ENCODE measurements at places on chromosomes 3 and 15.

DNA sequence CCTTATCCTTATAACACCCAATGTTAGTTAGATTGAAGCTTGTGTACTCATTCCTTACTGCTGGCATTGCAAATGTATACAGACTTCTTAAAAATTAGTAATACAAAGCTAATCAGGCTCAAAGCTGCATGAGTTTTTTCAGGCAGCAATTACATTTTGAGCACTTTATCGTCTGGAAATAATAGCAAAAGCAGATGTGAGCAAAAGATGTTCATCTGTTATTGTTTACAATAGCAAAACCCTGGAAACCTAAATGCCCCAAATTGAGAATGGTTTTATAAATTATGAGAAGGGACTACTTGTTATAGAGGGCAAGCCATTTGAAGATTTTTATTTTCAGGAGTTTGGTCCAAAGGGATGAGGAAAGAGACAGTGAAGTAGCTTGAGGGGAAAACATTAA lies 126.4 kb downstream of the GADL1 start:
- no peak for DNase-seq

- peak; percentile 39 for DNase-seq
These were observed 49.1 kb downstream of the CA12 start for GRCh38 chr15:63332367-63333124.

DNA sequence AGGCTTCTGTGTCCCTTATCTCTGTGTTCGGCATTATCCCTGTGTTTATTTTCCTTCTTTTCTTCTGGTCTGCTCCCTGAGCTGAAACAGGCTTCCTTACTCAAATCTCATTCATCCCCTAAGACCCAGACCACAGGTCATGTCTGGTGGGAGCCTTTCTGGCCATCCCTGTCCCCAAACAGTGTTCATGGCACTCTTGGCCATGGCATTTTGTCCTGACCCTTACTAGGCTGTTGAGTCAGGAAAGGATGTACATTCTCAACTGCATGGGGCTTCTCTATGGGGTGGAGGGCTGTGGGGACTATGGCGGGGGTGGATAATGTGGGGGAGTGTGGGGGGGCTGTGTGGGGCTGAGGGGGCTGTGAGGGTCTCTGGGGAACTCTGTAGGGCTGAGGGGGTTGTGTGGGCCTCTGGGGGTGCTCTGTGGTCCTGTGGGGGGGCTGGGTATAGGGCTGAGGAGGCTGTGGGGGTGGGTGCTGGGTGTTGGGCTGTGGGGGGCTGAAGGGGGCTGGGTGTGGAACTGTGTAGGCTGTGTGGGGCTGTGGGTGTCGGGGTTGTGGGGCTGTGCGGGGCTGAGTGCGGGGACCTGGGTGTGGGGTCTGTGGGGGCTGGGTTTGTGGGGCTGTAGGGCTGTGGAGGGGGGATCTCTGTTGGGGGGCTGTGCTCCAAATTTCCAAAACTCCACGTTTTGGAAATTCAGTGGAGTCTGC lies 64.3 kb downstream of the KLF13 start:
- no peak for DNase-seq

GRCh38 chr3:72488738-72489035 lies 359.6 kb downstream of the SHQ1 start:
- DNase-seq, result no peak

DNA sequence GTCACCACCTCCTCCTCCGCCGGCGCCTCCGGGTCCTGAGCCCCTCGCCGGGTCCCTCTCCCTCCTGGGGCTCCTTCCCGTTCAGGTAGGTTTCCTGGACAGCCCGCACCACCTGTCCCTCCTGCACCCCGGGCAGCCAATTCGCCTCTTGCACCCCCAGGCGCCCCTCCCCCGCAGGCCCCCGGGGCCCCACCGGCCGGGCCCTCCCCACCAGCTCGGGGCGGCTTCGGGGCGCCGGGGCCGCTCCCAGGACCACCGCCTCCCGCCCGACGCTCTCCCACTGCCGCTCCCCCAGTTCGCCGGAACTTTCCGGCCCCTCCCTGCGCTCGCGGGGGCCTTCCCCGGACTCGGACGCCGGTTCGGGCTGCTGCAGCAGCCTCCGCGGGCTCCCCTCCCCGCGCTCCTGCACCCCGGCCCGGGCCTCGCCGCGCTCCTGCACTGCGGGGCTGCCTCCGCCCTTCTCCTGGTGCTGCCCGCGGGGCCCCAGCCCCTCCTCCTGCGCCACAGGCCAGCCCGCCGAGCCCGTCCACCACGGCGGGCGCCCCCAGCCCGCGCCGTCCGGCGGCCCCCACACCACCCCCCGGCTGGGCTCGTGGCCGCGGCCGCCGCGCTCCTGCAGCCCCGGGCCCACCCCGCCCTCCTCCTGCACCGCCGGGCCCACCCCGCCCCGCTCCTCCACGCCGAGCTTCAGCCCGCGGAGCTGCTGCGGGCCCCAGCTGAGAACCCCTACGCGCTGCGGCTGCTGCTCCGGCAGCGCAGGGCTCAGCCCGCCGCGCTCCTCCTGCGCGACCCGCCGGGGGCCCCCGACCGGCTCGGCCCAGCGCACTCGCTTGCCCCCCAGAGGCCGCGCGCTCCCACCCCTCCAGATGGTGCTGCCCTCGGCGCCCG lies 587 bp upstream of the TNK2 start:
- DNase-seq, result peak; percentile 65

GRCh38 chr15:87326269-87326668 lies 930.3 kb downstream of the NTRK3 start:
- DNase-seq, result no peak

- no peak for DNase-seq
These were observed 63.1 kb downstream of the MAP6D1 start for GRCh38 chr3:183762304-183762703.

GRCh38 chr15:75570126-75570845 lies 8.8 kb downstream of the PTPN9 start:
- DNase-seq, result no peak

- DNase-seq, result no peak
These were observed 151.4 kb downstream of the ATP10A start for GRCh38 chr15:25711691-25712090.

DNA sequence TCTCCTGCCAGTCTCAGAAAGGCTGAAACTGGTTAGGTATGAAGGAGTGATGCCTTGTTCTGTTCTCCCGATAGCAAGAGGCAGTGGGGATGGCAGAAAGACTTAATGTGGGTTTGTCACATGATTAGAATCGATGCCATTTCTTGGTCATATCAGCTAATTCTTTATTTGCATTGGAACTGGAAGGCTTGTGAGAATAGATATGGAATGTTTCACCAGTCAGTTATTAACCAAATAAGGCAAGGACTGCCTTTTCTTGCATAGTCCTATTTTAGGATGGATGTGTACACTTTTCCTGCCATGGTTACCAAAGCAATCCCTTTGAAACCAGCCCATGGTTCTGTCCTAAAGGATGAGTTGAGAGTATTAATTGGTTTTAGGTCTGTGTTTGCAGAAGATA lies 33.7 kb downstream of the FILIP1L start:
- no peak for DNase-seq

DNA sequence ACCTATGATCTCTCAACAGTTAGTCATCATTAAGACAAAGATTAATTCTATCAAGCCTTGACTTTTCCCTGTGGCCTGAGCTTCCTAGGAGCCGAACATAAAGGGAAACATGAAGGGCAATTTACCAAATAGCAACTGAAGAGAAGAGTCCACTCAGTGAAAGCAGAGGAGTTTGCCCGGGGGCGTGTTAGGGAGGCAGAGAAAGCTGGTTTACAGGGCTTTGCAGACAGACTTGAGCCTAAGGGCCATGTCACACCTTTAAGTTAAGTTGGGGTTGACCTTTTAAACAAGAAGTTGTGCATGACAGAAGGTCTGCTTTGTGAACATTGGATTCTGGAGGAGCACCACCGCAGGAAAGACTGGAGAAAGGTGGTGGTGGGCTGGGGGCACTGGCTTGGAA lies 701.8 kb upstream of the CFAP20DC start:
- DNase-seq, result no peak

- peak; percentile 31 for DNase-seq
These were observed 70.5 kb downstream of the LRTM1 start for GRCh38 chr3:54857343-54857742.

DNA sequence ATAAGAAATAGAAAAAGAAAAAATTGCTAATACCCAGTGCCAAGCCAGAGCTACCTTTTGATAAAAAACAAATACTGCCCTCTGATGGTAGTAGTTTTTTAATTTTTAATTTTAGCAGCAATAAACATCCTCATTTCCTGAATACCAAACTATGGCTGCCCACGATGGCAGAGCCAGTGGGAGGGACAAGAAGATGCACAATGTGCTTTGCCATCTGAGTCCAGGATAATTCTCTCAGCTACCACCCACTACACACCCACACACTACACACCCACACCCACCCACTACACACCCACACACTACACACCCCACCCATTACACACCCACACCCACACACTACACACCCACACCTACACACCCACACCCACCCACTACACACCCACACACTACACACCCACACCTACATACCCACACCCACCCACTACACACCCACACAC lies 17.8 kb downstream of the CEP19 start:
- DNase-seq, result peak; percentile 38

DNA sequence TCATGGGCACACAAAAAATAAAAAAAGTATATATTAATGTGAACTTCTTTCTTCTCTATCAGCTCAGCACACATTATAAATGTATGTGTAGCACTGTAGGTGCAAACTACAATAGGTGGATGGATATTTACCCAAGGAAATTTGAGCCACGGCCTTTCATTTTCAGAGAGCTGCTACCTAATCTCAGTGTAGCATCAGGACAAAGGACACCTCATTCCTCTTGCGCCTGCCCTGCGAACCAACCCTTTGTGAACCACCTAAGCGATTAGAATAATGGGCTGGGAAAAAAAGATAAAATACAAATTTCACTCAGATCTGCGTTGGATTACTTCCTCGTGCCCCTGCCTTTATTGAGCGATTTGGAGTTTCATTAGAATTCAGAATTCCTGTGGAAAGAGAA lies 263.2 kb downstream of the NR2F2 start:
- no peak for DNase-seq

DNA sequence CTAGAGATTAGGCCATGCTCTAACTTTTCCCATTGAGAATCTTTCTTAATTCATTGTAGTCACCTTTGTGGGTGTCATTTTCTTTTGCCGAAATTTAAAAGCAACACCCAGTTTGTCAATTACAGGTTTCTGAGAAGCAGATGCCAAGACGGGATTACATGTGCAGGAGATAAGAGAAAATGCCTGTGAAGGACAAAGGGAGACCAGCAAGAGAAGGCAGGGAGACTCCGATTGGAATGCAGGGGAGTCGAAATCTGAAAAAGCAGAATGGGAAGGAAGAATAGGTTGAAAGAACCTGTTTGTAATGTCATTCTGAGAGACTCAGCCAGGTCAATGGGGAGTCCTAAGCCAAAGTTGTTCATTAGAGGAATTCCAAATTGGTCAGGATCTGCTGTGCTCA lies 3.6 kb upstream of the DPH6 start:
- DNase-seq, result no peak

DNA sequence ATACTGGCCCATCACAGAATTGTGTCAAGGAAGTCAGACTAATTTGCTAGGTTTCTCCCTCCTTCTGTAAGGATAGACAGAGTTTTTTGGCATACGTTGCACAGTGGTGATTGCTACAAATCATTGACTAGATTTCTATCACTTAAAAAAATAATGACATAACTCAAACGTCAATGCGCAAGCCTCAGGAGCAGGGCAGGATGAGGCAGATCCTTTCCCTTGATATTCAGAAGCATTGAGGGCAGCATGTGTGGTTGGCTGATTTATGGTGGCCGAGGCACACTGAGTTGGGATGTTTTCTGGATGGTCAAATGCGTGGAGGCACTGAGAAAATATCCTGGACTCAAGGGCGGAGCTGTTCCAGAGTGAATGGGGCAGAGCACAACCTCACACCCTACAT lies 14.4 kb downstream of the THSD4 start:
- no peak for DNase-seq

DNA sequence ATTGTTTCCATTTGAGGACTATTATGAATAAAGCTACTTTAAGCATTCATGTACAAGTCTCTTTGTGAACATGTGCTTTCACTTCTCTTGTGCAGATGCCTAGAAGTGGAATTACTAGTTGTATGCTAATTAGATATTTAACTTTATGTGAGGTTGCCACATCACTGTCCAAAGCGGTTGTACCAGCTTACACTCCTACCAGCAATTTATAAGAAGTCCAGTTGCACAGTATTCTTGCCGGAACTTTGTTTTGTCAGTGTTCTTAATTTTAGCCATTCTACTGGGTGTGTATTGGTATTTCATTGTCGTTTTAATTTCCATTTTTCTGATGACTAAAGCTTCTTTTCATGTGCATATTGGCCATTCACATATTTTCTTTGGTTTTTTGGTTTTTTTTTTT lies 29.1 kb downstream of the SEMA3G start:
- DNase-seq, result no peak

- DNase-seq, result no peak
These were observed 140.8 kb downstream of the TP63 start for GRCh38 chr3:189771842-189772450.

- no peak for DNase-seq
These were observed 53.5 kb downstream of the WWTR1 start for GRCh38 chr3:149604125-149604875.

- no peak for DNase-seq
These were observed 22.3 kb downstream of the RNU5B-1 start for GRCh38 chr15:65326818-65327217.

DNA sequence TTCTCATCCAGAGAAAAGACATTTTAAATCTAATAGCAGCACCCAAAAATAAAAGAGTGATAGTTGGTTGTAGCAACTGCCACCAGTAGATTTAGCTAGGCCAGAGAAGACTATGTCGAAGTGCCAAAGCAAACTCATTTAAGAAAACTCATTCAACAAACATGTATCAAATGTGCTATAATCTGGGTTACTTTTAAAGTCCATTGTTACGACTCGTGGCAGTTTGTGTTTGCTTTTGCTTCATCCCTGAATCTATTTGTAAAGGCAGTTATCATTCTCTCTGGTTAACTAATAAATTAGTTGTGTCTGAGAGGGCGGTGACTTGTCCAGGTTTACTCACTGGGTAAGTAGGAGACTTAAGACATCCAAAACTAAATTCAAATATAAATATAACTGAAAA lies 159.4 kb downstream of the ZIC4 start:
- DNase-seq, result no peak

GRCh38 chr3:85355572-85355971 lies 396.8 kb downstream of the CADM2 start:
- DNase-seq, result no peak

GRCh38 chr3:57227930-57228751 lies 612 bp downstream of the APPL1 start:
- peak; percentile 28 for DNase-seq

DNA sequence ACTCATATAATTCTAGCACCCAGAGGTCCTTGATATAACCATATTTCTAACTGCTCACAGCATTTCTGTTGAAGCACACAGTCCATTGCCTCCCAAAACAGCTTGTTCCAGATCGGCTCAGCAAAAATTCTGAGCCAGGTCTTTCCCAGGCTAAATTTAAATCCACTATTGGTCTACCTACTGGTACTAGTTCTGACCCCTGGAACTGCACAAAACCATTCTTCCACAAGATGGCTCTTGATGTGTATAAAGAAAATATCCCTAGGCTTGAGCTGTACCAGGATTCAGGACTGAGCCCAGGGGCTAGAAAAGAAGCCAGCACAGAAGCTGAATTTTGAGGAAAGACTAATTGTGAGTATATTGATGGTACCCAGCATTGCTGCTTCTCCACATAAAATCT lies 75.4 kb upstream of the ABHD17C start:
- DNase-seq, result no peak
